ENCODE measurements at places on chromosomes 5 and 9. TPM values are rescaled to one million over a fixed set of nuclear protein-coding genes. Genes with fewer than 3 reads are reported as not detected.

Gene NFIB
- 160 TPM for total RNA-seq

Gene ELOVL7
- 10.5 TPM for total RNA-seq

Gene EIF4E1B
- not detected for total RNA-seq

Gene PRDM9
- total RNA-seq = not detected

Gene PCBD2
- 7.5 TPM for total RNA-seq

DNA sequence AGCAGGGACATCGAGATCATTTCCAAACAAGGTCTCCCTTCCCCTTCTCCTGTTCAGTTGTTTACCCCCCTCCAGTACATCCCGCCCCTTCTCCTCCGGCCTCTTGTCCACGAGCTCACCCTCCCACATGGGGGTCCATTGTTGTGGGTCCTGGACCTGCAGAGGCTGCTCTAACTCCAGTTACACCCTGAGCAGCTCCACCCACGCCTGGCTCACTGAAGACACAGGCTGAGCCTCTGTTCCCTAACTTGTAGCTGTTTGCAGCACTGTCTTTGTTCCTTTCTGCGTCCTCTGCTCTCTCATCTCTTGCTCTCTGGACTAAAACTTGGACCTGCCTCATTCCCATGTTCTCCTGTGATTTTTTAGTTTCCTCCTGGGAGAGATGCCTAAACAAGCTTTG lies 377.5 kb downstream of the MED10 start:
- DNase-seq = no peak

- no peak for DNase-seq
Measured at GRCh38 chr5:139903795-139904565, 108.4 kb downstream of the PSD2 start.

DNA sequence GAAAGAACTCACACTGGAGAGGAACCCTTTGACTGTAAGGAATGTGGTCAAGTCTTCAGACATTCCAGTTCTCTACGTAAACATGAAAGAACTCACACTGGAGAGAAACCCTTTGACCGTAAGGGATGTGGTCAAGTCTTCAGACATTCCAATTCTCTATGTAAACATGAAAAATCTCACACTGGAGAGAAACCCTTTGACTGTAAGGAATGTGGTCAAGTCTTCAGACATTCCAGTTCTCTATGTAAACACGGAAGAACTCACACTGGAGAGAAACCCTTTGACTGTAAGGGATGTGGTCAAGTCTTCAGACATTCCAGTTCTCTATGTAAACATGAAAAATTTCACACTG lies 32.6 kb downstream of the MAPK9 start:
- no peak for DNase-seq

- DNase-seq = no peak
Measured at GRCh38 chr9:81756561-81756960, 67.2 kb upstream of the TLE1 start.

GRCh38 chr9:131880833-131881583 lies 141.1 kb upstream of the RAPGEF1 start:
- DNase-seq = no peak

DNA sequence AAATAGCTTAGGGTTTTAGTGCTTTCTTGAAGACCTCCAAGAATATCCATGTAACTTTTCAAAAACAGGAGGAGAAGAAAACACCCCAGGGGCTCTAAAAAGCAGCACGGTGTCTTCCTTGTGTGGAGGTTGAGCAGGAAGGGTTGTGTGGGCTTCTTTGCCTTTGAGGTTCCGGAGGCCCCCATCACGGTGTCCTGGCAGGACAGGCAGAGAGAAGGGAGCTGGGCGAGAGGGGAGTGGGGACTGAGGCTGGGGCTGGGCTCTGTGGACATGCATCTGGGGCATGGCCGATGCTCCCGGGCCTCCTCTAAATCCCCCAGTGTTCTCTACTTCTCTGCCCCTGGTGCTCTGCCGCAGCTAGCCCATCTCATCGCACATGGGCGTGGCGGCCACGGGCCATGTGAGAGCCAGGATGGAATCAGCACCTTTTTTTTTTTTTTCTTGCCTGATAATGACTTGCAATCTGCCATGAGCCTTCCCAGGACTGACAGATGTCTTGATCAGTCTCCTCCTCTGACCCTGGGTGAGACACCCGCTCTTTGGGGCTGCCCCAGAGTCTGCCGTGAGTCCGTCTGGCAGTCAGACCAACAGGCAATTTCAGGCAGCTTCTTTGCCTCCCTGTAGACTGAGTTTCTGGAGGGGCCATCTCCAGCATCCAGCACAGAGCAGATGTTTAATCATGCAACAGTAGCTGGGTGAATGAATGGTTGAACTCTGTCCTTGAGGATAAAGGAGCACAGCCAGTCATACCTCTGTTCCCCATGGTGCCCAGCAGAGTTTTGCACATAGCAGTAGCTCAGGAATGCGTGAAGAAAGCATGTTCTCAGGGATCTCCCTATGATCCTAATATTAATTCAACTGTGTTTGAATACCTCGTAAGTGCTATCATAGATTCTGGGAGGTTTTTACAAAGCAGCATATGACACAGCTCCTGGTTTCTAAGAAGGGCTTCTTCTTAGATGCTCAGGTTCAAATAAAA lies 12.1 kb downstream of the CXCL14 start:
- DNase-seq = no peak

Measured in aorta (tissue), 5 donors.